Choroid plexus epithelial cell (primary cell): ENCODE measurements at places on chromosomes 6 and 20.
A peak's percentile ranks its signal among the peaks of the same experiment; 100 is the strongest.

DNA sequence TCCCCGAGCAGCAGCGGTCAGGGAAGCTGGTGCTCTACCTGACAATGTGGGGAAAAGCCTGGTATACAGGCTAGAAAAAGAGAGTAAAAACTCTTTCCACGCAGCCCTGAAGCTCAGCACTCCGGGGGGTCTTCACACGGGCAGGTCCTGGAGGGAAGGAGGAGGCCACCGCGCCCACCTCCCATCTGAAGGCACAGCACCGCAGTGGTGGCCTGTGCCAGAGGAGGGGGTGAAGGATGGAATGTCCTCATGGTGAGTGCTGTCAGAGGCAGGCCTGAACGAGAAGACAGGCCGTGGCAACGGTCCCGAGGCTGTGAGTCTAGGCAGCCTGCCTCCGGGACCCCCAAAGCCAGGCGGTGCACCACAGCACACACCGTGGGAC lies 5.8 kb downstream of the SLC2A4RG start:
- DNase-seq, result no peak

DNA sequence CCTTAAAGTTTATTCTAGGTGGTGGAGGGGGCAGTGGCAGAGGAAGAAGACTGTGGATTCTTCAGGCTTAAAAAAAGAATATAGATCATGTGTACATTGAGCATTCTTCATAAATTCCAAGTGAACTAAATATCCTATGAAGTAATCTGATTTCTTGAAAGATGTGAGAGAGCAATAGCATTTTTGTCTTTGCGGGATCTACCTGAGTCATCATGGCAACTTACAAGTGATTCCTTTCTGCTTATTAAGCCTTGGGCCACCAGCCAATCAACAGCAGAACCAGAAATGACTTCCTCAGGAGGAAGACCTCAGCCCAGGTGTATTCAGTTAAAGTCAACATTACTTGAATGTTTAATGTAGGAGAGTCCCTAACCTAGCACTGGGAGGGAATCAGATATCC lies 756.9 kb downstream of the TFAP2A start:
- peak; percentile 48 for DNase-seq

GRCh38 chr6:168297643-168298042 lies 21.9 kb downstream of the DACT2 start:
- DNase-seq, result no peak

- DNase-seq, result no peak
Measured at GRCh38 chr20:47969426-47969825, 184.1 kb upstream of the SULF2 start.
